ENCODE measurements at places on chromosomes 6 and 20.

DNA sequence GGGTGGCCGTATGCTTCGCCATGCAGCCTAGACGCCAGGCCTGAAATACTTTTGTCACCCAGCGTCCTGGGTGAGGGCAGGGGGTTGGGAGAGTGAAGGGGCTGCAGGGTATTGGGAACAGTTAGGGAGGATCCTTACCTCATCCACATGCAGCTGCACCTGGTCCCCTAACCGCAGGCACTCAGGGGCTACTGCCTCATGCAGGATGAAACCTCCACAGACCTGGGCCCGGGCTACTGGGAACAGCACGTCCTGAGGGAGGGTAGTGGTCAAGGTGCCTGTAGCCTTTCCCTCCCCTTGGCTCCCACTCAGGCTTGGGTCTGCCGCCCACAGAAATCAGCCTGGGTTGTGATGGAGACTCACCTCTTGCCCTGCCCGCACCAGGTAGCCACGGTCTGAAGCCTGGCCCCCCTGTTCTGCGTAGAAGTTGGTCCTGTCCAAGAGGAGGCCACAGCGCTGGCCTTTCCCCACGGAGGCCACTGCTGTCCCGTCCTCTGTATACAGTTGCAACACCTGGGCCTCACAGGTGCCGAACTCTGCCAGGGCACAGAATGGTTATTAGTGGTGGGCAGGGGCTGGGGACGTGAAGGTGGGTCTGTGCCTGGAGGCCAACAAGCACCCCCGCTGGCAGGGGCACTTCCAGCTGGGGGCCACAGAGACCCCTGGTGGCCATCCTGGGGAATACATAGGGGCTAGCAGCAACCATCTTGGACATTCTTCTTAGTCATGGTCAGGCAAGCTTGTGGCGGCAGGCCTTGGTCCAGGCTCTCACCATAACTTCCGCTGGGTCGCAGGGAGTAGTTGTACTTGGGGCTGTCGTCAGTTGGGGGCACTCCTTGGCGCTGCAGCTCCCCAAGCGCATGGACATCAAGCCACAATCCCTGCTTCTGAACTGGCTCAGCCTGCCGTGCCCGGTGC is 8.6 kb downstream of the AARS2 start:
- no peak for DNase-seq

- DNase-seq: no peak
Measured at GRCh38 chr6:134821397-134821796, 128.5 kb downstream of the ALDH8A1 start.

DNA sequence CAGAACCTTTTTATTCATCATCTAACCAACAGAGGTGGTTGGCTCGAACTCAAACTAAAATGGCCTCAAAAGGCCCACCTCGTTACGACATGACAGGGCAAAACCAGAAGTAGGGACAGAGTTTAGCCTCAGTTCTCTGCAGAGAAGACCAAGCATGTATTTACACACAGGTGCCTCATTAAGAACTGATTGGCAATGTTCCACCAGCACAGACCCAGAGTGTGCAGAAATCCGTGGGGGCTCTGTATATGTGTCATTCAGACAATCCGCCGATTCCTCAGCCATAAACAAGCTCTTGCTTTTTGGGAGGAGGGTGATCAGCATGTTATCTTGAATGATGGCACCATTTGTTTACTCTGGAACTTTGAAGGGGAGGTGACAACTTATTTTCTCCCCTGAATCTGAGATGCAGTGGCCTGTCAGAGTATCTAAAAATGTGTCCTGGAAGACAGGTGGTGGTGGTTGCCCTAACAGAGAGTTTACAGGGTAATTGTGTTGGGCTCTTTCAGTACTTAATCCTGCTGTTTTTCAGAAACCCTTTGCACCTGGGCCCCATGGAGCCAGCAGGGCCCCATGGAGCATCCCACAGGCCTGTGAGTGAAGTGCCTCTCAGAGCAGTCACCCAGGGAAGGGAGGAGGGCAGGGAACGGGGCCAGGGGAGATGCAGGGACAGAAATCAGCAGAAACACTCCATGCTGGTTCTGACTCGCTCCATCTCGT is 29.1 kb upstream of the C20orf203 start:
- no peak for DNase-seq

DNA sequence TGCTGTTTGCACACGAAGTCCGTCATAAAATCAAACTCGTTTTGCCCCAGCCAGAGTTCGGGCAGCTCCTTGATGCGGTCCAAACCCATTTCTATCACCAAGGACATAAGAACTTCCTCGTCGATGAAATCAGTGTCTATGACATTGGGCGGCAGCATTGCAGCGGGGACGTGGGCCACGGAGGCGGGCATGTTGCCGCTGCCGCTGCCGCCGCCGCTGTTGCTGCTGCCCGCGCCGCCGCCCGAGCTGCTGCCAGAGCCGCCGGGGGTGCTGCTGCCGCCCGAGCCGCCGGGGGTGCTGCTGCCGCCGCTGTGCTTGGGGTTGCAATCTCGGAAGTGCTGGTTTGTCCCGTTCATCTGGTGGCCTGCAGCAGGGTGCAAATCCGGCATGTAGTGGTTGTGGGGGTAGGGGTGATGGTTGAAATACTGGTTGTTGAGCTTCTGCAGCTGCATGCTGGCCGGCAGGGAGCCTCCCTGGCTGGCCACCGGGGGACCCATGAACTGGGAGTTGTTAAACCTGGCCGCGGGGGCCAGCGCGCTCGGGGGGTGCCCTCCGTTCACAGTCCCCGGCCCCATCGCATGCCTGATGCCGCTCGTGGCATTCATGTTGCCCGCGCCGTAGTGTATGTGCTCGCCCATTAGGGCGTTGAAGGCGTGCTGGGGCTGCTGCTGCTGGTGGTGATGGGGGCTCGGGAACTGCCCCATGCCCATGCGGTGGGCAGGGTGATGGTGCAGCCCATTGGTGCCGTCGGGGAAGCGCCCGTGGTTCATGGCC is 1.1 kb downstream of the CITED2 start:
- peak; percentile 80 for DNase-seq

GRCh38 chr20:5170341-5170740 is 43.5 kb downstream of the CDS2 start:
- DNase-seq: no peak

Data from right hindlimb (tissue), 1 donor.